ENCODE measurements at places on chromosomes 3 and 15.

- no peak for DNase-seq
Measured at GRCh38 chr3:141849056-141849815, 27.2 kb upstream of the ATP1B3 start.

- no peak for DNase-seq
Measured at GRCh38 chr3:27093771-27094170, 275.4 kb downstream of the NEK10 start.

DNA sequence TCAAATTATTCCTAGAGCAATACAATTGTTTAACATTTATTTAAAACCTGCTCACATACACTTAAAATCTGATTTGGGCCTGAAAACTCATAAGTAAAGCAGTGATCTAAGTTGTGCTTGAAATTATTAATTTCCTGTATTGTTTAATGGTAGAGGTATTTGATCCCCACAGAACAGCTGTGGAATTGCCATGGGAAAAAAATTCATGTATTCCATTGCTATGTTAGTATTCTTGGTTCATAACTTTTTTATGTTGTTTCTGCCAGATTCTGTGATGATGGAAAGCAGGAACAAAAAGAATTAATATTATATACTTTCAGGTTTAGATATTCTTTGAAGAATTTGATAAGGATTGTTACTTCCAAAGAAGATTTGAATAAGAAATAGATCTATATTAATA lies 831.5 kb upstream of the NR2F2 start:
- no peak for DNase-seq

GRCh38 chr3:160133757-160134156 lies 91.5 kb upstream of the C3orf80 start:
- DNase-seq = no peak

- DNase-seq = no peak
Measured at GRCh38 chr3:164194842-164195241, 883.5 kb downstream of the SI start.

- DNase-seq = no peak
Measured at GRCh38 chr3:3552761-3553160, 246.5 kb upstream of the LRRN1 start.

GRCh38 chr3:18656410-18656809 lies 231.3 kb upstream of the SATB1 start:
- no peak for DNase-seq

DNA sequence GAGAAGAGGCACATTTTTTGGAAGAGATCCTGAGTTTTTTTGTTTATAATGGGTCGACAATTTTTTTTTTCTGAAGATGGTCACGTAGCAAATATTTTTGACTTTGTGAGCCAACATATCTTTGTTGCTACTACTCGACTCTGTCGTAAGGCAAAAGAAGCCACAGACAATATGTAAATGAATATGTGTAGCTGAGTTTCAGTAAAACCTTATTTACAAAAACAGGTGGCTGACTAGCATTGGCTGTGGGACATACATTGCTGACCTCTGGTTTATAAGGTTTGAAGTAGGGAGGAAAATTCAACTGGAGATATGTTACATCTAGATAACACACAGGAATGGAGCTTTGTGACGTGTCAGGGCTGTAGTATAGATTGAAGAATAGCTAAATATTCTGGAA lies 22.5 kb upstream of the NANOGP8 start:
- DNase-seq = no peak

GRCh38 chr3:37823189-37823588 lies 38.5 kb upstream of the CTDSPL start:
- DNase-seq = no peak

DNA sequence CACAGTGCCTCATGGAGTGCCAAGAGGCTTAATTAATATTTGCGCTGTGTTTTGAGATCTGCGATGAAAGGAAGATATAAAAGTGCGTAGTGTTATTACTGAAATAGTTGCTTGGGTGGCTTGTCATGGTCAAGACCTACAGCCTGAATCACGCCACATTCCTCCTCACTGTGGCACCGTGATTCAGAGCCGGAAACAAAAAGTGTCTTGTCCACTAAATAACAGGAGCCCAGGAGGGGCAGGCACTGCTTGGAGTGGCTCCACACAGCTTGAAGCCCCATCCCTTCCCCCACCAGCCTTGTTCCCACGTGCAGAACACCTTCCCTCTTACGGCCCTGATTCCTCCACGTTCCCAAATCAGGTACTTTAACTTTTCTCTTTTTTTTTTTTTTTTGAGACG lies 1.2 kb upstream of the LRRC15 start:
- DNase-seq = no peak

DNA sequence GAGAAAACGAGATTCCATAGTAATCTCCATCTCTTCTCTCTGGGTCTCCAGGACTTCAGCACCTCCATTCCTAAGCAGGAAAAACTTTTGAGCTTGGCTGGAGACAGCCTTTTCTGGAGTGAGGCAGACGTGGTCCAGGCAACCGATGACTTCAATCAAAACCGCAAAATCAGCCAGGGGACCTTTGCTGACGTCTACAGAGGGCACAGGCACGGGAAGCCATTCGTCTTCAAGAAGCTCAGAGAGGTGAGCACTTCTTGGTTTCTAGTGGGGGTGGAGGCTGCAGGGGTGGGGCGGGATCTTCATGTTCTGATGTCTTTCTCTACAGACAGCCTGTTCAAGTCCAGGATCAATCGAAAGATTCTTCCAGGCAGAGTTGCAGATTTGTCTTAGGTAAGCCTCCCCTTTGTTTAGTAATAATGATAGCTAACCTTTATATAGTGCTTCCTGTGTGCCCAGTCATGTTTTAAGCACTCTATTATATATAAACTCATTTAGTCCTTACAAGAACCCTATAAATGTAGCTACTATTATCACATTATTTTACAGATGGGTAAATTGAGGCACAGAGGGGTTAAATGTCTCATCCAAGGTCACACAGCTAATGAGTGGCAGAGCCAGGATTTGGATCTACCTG lies 35.0 kb upstream of the TATDN2 start:
- no peak for DNase-seq

DNA sequence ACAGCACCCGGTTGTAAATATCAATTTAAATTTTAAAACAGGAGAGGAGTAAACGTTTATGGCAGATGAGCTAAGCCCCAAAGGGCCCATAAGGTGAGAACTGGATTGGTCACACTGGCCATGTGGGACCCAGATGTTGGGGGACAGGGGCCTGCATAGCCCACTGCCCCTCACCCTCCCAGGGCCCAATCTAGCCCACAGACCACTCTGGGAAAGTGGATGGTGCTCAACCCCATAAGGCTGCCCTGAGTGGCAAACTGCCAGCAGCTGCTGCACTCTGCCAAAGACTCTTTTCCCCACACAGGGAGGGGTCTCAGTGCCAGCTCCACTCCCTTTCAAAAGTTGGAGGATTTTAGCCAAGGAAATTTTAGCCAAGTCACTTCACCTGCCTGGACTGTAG lies 42.5 kb downstream of the CCDC12 start:
- DNase-seq = no peak

DNA sequence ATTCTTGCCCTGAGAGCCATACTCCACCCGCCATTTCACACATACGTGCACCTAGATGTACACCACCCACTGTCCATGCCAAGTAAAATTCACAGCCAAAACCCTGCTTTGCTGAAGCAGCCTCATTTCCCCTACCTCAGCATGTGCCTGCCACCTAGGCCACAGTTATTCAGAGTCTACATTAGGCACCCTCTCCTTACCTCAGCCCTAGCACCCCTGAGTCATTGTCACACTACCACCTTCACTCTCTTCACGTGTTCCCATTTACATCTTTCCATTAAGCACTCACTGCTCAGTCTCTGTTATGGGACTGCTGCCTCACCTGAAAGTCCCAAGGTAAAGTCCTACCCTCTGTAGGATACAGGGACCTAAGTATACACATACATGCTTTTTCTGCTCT lies 70.0 kb downstream of the SETD5 start:
- DNase-seq = no peak

DNA sequence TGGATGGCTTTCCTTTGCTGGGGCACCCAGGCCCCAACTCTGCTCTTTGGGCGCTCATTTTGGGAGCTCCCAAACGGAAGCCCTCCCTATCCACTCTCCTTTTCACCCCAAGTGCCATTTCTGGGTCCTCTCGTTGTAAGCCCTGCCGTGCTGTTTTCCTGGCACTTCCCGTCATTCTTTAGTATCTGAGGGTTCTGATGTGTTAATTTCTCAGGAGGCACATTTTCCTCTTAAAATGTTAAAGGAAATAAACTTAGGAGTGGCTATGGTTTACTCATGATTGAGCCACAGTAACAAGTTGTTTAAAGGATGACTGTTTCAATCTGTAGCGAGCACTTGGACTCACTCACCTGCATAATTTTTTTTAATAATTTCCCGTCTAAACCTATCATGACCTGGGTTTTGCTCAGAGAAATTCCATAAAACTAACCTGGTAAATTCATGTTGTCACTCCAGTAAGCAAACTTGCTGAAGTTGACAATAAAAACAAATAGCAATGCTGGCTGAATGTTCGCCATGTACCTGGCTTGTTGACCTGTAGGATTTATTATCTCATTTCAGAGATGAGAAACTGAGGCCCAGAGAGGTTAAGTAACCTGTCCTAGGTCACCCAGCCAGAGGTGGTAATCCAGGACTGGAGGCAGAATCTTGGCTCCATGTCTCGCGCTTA lies 10.6 kb downstream of the ALDH1A3 start:
- no peak for DNase-seq

GRCh38 chr15:48330105-48330785 lies 984 bp upstream of the DUT start:
- no peak for DNase-seq

GRCh38 chr3:140270329-140270728 lies 335.3 kb downstream of the CLSTN2 start:
- DNase-seq = no peak

DNA sequence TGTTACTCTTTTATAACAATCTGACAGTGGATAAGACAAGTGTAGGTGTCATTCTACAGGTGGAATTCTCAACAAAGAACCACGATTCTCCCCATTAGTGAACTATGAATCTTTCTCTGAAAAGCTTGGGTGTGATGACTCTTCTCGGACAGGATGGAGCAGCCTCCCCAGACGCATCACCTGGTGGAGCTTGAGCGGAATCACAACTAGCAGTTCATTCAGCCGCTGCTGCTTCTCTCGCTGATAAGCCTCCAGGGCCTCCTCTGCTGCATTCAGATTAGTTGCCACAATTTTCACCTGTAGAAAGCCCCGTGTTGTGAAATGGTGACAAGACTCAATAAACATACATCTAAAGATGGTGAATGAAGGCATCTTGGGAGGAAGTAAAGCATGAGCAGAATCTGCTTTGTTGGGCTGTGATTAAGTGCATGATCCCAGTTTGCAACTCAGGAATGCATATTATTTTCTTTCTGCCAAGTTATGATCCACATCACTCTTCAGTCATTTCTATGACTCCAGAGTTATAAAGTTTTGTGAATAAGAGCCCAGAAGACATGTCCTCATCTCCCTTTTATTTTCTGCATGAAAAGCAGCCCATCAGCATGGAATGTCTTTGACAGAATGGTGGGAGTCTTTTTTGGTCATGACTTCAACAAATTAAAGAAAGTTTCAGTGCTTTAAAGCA lies 93.6 kb downstream of the BOC start:
- DNase-seq = no peak

GRCh38 chr3:339351-339750 lies 142.8 kb downstream of the CHL1 start:
- no peak for DNase-seq

DNA sequence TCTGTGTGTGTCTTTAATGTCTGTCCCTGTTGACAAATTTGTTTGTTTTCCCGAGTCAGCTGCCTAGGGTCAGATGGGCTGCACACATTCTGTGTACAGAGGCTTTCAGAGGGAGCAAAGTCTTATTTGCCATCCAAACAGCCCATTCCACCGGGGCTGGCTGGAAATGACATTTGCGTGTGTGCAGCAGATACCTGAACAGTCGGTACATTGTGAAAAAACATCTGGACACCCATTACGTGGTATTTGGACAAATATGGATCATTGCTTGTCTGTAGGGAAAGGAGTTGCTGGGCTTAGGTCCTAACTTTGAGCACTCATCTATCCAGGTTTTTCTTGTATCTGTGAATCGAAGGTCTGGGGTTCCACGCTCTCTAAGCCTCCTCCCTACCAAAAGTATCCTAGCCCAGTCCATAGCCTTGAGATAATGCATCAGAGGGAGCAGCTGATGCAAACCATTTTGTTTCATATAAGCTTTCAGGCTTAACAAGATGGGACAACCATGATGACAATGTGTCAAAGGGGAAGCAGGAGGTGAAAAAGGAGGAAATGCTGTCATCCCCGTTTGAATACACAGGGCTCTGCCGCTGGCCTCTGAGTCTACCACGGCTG lies 22.2 kb upstream of the CMTM8 start:
- DNase-seq = no peak

DNA sequence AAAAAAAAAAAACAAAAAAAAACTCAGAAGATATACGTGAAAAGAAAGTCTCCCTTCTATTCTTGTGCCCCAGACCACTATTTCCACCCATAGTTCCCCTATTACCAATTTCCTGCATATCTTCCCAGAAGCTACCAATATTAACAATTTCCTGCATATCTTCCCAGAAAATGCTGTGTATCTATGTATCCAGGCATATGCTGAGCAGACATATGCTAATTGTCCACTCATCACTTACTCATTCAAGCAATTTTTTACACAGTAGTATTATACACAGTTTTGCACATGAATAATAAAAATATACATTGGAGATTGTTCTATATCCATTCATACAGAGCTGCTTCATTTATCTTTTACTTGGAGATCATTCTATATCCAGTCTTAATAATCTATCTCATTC lies 12.6 kb upstream of the SLMAP start:
- no peak for DNase-seq

DNA sequence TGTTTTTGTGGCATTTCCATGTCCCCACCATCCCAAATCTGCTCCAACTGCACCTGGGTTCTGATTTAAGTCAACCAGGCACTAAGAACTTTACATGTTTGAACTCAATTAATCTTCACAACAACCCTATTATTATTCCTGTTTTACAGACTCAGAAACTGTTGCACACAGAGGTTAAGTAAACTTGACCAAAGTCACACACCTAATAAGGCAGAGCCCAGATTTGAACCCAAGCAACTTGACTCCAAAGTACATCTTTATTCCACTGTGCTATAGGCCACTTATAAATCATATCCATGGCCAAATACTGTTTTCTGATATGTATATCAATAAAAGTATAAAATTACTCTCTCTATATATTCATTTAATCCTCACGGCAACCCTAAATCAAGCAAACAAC lies 16.4 kb downstream of the TM4SF18 start:
- DNase-seq = no peak

DNA sequence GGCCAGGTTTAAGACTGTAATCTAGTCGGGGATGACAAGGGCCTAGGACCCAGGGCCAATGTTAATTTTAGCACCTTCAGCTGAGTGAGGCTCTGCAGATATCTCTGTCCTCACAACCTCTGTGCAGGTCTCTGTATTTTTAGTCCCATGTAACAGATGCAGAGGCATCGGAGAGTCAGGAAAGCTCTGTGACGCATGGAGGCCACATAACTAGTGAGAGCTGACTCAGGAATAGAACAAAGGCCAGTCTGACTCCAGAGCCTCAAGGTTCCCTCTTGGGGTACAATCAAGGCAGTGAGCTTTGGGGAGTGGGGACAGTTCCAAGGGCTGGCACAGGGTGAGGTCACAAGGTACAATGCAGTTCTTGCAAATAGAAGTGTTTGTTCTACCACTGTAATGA lies 31.0 kb downstream of the FSTL1 start:
- no peak for DNase-seq

Measured in NCI-H1694 (cell line).